GM13976 (cell line): ENCODE measurements at places on chromosomes 7 and 10.

DNA sequence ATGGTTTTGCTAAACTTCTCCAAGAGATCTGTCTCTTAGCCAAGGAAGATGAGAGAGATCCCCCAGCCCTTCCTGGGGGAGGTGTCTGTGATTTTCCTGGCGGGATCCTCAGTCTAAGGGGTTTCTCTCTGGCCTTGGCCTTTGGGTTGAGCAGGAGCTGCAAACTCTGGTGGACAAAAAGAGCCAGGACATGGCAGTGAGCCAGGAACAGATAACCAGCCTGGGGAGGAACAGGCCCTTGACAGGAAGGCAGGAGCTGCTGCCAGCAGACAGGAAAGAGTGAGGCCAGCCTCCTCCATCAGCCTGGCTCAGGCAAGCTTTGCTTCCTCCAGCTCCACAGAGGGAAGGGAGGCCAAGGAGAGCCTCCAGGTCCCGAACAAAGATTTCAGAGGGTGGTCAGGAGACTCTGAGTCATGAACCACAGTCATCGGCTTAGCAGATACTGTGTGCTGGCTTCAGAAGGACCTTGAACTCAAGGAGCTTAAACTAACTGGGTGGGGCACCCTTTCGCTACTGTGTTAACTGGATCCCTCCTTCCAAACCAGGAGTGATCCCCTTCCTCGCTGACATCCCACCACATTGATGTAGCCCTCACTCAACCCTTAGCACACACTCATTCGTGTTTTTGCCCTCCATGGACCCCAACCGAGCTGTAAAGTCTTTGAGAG, 34.7 kb downstream of the DDIT4 start:
- no peak for DNase-seq

DNA sequence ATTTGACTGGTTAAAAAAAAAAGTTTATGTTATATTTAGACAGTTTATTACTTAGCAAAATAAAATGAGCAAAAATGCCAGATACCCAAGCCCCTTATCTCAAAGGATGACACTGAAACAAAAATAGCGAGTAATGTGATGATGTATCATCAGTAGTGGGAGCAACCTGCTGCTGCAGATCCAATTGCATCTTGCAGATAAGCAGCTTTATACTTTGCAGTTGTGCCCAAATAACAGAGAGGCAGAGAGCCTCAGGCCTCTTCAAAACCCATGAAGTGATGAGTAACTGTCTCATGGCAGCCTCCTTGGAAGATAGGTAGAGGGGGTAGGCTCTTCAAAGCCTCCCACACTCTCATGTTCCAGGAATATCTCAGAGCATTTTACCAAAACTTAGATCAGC, 468.2 kb upstream of the LRRTM3 start:
- no peak for DNase-seq

DNA sequence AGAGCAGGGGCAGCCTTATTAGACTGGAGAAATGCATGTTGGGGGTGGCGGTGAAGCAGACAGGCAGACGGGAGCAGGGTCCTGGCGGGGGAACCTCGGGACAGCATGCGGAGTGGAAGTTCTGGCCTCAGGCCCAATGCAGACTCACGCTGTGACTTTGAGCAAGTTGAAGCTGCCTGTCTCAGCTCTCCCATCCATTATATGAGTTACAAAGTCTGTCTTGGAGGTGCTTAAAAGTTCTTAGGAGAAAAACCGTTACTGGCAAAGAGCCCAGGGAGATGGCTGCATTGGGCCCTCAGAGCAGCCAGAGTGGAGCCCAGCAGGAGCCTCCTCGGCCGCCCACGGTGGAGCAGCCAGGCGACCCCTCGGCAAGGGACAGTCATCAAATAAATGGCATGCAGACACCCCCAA, 509.5 kb downstream of the PLXNA4 start:
- no peak for DNase-seq

DNA sequence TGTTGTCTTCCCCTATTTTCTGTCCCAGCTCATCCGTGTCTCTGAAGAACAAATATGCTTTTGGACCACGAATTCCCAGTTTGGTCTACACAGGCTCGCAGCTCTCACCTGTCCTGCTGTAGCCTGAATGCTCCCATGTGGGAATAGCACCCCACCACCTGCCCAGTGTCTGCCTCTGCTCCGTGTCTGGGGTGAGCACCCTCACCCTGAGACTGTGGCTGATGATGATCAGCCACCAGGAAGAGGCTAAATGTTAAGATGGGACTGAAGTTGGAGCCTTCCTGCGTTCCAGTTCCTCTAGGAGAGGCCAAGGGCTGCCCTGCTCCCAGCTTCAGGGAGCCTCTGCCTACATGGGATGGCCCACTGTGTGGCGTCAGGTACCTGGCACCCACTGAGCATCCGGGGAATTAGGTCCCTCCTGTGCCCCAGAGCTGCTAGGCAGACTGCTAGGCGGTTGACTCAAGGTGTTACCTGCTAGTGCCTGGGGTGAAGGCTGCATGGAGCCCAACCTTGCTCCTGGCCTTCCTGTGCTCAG, 3.7 kb downstream of the PGAM2 start:
- DNase-seq: no peak

DNA sequence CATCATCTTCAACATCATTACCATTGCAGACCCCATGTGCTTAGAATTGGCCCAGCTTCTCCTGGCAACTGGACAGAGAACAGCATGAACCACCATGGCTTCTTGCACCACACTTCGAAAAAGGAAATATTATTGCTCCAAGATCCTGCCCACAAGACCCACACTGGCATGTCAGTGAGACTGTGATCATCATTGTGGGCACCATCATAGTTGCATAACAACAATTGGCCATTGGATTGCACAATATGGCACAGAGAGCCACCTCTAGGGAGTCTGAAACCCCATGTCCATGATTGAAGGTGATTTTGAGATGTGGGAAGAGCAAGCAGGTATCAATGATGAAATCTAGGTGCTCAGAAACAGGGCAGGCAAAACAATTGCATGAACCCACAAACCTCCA, 918.9 kb downstream of the GRID1 start:
- no peak for DNase-seq

GRCh38 chr7:123666492-123666891, 10.8 kb downstream of the LMOD2 start:
- DNase-seq: no peak
